Suprapubic skin (tissue), 4 donors: ENCODE measurements at places on chromosomes 11 and 22. TPM values are rescaled to one million over a fixed set of nuclear protein-coding genes. Genes with fewer than 3 reads are reported as not detected.

Gene FOLR2
- 4.8 TPM for total RNA-seq

- DNase-seq = no peak
Measured at GRCh38 chr22:42052765-42053164, 17.8 kb downstream of the NAGA start.

GRCh38 chr11:129643031-129643721 lies 172.5 kb upstream of the TMEM45B start:
- DNase-seq = no peak

GRCh38 chr11:20161230-20161918 lies 1.1 kb upstream of the DBX1 start:
- no peak for DNase-seq

- no peak for DNase-seq
Measured at GRCh38 chr11:119196833-119197483, 9.2 kb upstream of the CBL start.

Gene SCGB1C1
- not detected for total RNA-seq

GRCh38 chr11:33652930-33653329 lies 47.7 kb downstream of the C11orf91 start:
- no peak for DNase-seq

GRCh38 chr11:34616830-34617504 lies 3.9 kb upstream of the EHF start:
- no peak for DNase-seq
